ENCODE measurements at places on chromosomes 1 and 21. TPM values are rescaled to one million over a fixed set of nuclear protein-coding genes. Genes with fewer than 3 reads are reported as not detected.

The GRIK3 gene
- total RNA-seq = not detected

The SLC45A1 gene
- total RNA-seq = 1.8 TPM

The ZNF326 gene
- total RNA-seq = 4.0 TPM

The KRTAP21-2 gene
- total RNA-seq = not detected

The KLF17 gene
- total RNA-seq = not detected

The TOR1AIP2 gene
- 47.8 TPM for total RNA-seq

The FAM177B gene
- not detected for total RNA-seq

The ACTA1 gene
- not detected for total RNA-seq

The PCP4 gene
- total RNA-seq = not detected

The NEK7 gene
- 66.9 TPM for total RNA-seq

The TMEM269 gene
- total RNA-seq = not detected

The TAS1R1 gene
- not detected for total RNA-seq

The CLCA2 gene
- total RNA-seq = not detected

The EXTL1 gene
- total RNA-seq = not detected

The ACTN2 gene
- not detected for total RNA-seq

The ZNF678 gene
- total RNA-seq = 4.7 TPM

The PLD5 gene
- total RNA-seq = not detected

The KCNK2 gene
- total RNA-seq = not detected

The CLCNKB gene
- under 0.01 TPM for total RNA-seq

The NBPF8 gene
- 15.8 TPM for total RNA-seq

The CDC20 gene
- total RNA-seq = 29.1 TPM

The AADACL3 gene
- not detected for total RNA-seq

The F13B gene
- total RNA-seq = not detected

The SPRR4 gene
- total RNA-seq = not detected

The PIGR gene
- not detected for total RNA-seq

The EPS8L3 gene
- not detected for total RNA-seq

The XCL1 gene
- total RNA-seq = not detected

The THEMIS2 gene
- 19.3 TPM for total RNA-seq

The SLC22A15 gene
- 0.16 TPM for total RNA-seq

The PLEKHN1 gene
- total RNA-seq = 0.16 TPM

The SDCCAG8 gene
- total RNA-seq = 24.1 TPM

The ATP6V1G3 gene
- total RNA-seq = not detected

The TACSTD2 gene
- 33.0 TPM for total RNA-seq

Measured in bladder microvascular endothelial cell (primary cell).